ENCODE measurements at places on chromosomes 2 and 18. TPM values are rescaled to one million over a fixed set of nuclear protein-coding genes. Genes with fewer than 3 reads are reported as not detected.

DNA sequence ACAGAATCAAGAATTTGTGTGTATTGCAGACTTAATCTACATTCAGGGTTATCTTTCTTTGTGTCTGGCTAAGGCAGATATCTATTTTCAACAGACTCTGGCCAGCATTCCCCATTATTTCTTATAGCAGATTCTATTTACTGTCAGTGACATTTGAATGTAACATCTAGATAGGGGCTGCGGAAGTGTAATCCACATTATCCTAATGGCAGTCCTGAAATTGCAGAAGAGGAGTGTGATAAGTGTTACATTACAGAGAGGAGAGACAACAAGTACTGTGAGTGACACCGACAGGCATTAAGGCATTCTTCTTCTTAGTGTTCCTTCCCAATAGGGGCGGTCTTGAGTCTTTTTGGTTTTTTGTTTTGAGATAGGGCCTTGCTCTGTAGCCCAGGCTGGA, 598.2 kb upstream of the NXPH2 start:
- H3K4me1 ChIP-seq, result no peaks in the 10 kb centered on the region
- no peak overlapping the region for H3K4me3 ChIP-seq
- H3K27me3 ChIP-seq, result no peaks in the 10 kb centered on the region
- no peak for DNase-seq
- no peaks in the 10 kb centered on the region for H3K36me3 ChIP-seq

DNA sequence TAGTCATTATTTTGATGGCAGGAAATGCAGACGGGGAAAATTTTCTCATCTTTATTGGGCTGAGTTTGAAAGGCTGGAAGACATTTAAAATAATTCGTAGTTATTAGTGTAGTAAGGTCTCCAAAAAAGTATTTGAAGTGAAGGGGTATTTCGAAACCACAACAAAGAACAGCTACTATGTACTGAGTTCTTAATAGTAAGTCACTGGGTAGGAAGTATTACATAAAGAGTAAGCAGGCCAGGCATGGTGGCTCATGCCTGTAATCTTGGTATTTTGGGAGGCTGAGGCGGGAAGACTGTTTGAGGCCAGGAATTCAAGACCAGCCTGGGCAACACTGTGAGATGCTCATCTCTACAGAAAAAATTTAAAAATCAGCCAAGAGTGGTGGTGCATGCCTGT, 113.6 kb downstream of the MEP1B start:
- no peak overlapping the region for H3K4me3 ChIP-seq
- DNase-seq, result no peak
- H3K27ac ChIP-seq, result no peak overlapping the region

- DNase-seq, result no peak
- peak overlapping the region; percentile 59 for H3K27ac ChIP-seq
- H3K4me1 ChIP-seq, result peaks cover 29% of the 10 kb centered on the region
- no peaks in the 10 kb centered on the region for H3K27me3 ChIP-seq
- no peak overlapping the region for H3K4me3 ChIP-seq
Measured at GRCh38 chr2:135931776-135932443, 53.5 kb downstream of the DARS1 start.

DNA sequence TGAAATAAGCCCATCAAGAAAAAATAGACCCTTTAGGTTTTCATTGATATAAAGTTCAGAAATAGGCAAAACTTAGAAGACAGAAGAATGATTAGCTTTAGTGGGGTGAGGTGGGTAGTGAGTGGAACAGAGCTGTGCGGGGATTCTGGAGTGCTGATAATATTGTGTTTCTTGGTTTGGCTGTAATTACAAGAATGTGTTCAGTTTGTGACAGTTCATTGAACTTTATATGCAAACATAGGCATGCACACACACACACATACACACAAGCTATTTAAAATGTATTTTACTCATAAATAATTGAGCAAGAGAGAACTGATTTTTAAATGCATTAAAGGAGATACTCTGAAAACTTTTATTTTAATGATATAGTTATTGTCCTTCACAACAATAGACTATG, 17.1 kb downstream of the ARHGAP15 start:
- H3K27ac ChIP-seq, result peak overlapping the region; percentile 7
- no peaks in the 10 kb centered on the region for H3K27me3 ChIP-seq

DNA sequence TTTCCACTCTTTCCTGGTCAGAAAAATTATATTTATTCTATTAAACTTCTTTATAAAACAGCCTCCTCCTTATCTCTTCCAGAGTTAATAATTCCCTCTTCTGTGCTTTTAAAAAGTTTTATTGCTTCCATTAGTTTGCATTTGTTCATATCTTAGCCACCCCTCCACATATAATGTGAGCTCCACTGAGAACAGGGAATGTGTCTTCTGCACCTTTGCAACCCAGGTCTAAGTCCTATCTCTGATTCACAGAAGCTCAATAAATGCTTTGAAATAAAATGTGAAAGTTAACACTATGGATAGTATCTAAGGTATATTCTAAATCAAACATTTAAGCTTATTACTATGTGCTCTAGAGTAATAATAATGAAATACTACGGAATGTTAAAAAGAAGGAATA, 9.3 kb upstream of the LRATD1 start:
- no peaks in the 10 kb centered on the region for H3K36me3 ChIP-seq
- no peak overlapping the region for H3K4me3 ChIP-seq
- H3K27ac ChIP-seq, result no peak overlapping the region
- H3K27me3 ChIP-seq, result peaks cover 2% of the 10 kb centered on the region
- no peak for DNase-seq

DNA sequence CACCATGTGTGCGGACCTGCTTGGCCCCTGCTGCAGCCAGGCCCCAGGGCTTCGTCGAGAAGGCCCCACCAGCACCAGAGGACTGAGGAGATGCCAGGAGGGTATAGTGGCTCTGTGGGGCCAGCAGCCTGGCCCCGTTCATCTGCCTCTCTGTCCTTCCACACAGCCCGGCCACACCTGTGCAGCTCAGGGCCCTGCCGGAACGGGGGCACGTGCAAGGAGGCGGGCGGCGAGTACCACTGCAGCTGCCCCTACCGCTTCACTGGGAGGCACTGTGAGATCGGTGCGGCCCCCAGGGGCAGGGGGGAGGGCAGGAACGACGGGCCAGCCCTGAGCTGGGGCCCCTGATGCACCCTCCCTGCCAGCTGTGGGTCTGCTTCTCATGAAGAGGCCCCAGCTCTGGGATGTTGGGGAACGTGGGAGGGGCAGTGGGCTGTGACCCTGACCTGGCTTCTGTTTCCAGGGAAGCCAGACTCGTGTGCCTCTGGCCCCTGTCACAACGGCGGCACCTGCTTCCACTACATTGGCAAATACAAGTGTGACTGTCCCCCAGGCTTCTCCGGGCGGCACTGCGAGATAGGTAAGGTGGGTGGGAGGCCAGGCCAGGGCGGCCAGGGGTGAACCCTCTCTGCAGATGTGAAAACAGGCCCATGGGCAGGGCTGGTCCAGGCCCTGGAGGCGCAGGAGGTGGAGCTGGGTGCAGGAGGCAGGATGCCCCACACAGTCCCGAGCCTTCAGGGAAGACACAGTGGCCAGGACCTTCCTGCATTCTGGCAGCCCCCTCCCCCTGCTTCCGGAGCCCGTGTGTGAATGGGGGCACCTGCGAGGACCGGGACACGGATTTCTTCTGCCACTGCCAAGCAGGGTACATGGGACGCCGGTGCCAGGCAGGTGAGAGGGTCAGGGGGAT, 50.3 kb downstream of the MTERF4 start:
- no peak overlapping the region for H3K27ac ChIP-seq
- H3K27me3 ChIP-seq, result no peaks in the 10 kb centered on the region
- no peaks in the 10 kb centered on the region for H3K4me1 ChIP-seq

- no peaks in the 10 kb centered on the region for H3K36me3 ChIP-seq
- DNase-seq, result no peak
- H3K27ac ChIP-seq, result no peak overlapping the region
Measured at GRCh38 chr2:50529600-50530218, 502.2 kb downstream of the NRXN1 start.

DNA sequence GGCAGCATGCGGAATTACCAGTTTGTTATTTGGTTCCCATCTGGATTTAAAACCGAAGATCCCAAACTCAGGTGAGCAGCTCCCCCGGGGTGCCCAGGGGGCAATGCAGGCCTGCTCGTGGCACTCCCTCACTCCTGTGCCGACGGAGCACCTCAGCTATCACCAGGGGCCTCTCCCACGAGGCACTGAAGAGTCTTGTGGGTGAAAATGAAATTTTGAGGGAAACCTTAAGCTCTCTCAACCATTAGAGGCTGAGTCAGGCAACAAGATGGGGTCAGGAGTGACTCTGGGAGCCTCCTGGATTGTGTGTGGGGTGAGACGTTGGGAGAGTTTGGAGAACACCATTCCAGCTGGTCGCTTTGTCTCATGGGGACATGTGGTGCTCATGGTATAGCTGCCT, 189.0 kb downstream of the PRKCE start:
- no peak overlapping the region for H3K27ac ChIP-seq
- H3K27me3 ChIP-seq, result no peaks in the 10 kb centered on the region
- H3K36me3 ChIP-seq, result peaks cover 2% of the 10 kb centered on the region
- no peak overlapping the region for H3K4me3 ChIP-seq

DNA sequence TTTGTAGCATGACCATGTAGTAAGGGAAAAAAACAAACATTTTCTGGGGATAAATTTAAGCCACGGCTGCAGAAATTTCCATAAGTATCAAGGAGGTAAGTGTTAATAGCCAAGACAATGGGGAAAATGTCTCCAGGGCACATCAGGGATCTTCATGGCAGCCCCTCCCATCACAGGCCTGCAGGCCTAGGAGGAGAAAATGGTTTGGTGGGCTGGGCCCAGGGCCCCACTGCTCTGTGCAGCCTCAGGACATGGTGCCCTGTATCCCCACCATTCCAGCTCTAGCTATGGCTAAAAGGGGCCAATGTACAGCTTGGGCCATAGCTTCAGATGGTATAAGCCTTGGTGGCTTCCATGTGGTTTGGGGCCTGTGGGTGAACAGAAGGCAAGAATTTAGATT, 271.8 kb downstream of the PID1 start:
- H3K36me3 ChIP-seq, result no peaks in the 10 kb centered on the region
- H3K27me3 ChIP-seq, result no peaks in the 10 kb centered on the region
- H3K4me1 ChIP-seq, result no peaks in the 10 kb centered on the region
- no peak overlapping the region for H3K4me3 ChIP-seq
- DNase-seq, result no peak

DNA sequence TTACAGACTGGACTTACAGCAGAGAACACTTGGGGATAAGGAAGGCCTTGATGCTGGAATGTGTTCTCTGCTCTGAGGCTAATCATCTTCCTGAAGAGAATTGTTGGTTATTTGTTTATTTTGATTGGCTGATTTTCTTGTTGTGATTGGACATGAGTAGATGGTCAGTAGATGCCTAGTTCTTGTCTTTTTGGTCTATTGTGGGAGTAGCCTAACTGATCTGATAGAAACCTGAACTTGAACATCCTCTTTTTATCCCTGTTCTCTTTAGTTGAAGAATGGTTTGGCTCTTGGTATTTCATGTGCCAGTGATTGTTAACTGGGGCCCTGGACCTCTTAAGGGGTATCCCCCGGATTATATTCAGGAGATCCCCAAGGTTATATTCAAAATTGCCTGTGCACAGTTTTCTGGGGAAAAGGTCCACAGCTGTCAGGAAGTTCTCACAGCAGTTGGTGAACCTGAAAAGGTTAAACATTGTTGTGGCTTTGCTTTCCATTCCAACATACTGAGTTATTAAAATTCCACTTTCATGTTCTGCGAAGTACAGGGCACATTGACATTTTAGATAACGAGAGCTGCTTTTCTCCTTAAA, 13.6 kb downstream of the TWSG1 start:
- peak overlapping the region; percentile 5 for H3K4me3 ChIP-seq
- H3K27ac ChIP-seq, result peak overlapping the region; percentile 66
- peak; percentile 7 for DNase-seq
- peaks cover 22% of the 10 kb centered on the region for H3K36me3 ChIP-seq

- peaks cover 18% of the 10 kb centered on the region for H3K4me1 ChIP-seq
- no peaks in the 10 kb centered on the region for H3K36me3 ChIP-seq
- no peak overlapping the region for H3K27ac ChIP-seq
- H3K4me3 ChIP-seq, result no peak overlapping the region
Measured at GRCh38 chr2:112795774-112796173, 11.5 kb upstream of the IL1A start.

The CDCA7 gene
- total RNA-seq, result 91.7 TPM

The KLHL29 gene
- total RNA-seq, result 1.2 TPM

The CELF4 gene
- not detected for total RNA-seq

The KCNK3 gene
- total RNA-seq, result not detected

The COL6A3 gene
- total RNA-seq, result 4.0 TPM

The BUB1 gene
- 102 TPM for total RNA-seq

The TEX44 gene
- not detected for total RNA-seq

The MAT2A gene
- total RNA-seq, result 282 TPM

The MEP1B gene
- not detected for total RNA-seq
